ENCODE measurements at places on chromosomes 4 and X.
A peak's percentile ranks its signal among the peaks of the same experiment; 100 is the strongest.

DNA sequence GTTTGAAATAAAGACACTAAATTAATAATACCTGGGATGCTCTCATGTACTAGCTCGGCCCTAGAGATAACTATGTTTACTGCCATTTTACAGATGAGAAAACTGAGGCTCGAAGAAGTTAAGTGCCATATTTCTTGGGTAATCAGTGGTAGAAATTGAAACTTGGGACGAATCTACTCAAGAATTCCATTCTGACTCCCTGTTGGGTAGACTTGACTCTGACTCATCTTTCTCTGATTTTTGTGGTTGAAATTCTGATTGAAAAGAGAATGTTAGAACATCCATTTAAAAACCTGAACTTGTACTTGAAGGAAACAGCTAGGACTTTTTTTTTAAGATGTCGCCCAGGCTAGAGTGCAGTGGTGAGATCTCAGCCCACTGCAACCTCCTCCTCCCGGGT, 50.1 kb upstream of the NSUN7 start:
- no peak for DNase-seq

- DNase-seq: no peak
Observed at GRCh38 chr4:39933671-39934590, 43.8 kb downstream of the PDS5A start.

GRCh38 chrX:12917753-12918152, 11.3 kb downstream of the TLR8 start:
- no peak for DNase-seq

GRCh38 chr4:66911880-66912279, 633.4 kb downstream of the CENPC start:
- no peak for DNase-seq

- DNase-seq: no peak
Observed at GRCh38 chr4:5629542-5629941, 78.8 kb downstream of the EVC2 start.

DNA sequence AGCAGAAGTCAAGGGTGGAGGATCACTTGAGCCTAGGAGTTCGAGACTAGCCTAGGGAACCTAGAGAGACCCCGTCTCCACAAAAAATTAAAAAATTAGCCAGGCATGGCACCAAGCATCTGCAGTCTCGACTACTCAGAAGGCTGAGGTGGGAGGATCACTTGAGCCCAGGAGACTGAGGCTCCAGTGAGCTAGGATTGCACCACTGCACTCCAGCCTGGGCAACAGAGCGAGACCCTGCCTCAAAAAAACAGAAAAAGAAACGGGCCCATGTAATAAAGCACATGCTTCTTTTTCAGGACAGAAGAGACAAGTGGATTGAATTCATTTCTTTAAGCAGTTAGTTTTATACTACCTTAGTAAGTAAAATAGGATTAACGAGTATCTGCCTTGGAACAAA, 42.0 kb downstream of the ELOVL6 start:
- DNase-seq: no peak

GRCh38 chr4:168856312-168856711, 153.7 kb downstream of the CBR4 start:
- DNase-seq: no peak

DNA sequence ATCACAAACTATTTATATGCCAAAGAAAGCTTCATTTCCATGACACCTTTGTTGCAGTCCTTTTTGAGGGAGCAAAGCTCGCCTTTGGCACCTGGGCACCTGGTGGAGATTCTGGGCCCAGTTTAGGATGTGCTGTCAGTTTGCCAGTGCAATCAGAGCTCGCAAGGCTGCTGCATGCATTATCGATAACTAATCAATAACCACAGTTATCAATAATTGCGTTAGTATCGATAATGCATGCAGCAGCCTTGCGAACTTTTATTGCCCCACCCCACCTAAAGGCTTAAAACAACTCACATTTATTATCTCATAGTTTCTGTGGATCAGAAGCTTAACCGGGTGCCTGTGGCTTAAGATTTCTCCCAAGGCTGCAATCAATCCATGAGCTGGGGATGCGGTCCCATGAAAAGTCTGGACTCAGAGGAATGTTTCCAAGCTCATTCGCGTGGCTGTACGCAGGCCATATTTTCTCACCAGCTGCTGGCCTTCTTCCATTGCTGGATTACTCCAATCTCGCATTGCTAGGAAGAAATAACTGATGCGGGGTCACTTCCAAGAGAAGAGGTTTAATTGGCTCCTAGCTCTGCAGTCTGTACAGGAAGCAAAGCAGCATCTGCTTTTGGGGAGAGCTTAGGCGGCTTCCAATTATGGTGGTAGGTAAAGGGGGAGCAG, 6.2 kb upstream of the AFAP1 start:
- DNase-seq: no peak

- no peak for DNase-seq
Observed at GRCh38 chr4:48908687-48909086, 2.1 kb upstream of the OCIAD2 start.

GRCh38 chr4:3403348-3403906, 38.3 kb upstream of the HGFAC start:
- DNase-seq: no peak

- no peak for DNase-seq
Observed at GRCh38 chr4:30671926-30672448, 48.2 kb upstream of the PCDH7 start.

GRCh38 chr4:70938086-70938485, 35.9 kb downstream of the MOB1B start:
- DNase-seq: no peak

GRCh38 chr4:113468165-113469022, 293.1 kb downstream of the CAMK2D start:
- no peak for DNase-seq

DNA sequence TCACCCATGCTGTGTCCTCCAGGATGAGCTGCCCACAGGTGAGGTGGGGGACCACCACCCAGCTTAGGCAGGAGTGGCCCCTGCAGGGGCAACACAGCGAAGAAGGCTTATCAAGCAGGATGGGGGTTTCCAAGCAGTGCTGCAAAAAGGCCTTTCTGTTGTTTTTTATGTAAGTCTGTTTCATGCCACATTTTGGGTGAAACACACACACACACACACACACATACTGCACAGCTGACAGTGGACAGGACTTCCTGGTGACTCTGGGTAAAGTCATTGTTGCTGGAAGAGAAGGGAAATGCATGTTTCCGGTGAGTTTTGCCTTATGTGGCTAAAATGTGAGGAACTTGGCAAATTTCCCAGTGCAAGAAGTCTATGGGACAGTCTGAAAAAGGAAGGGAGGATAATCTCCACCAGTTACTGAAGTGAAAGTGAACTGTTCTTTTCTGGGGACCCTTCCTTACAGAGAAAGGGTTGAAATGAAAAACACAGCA, 119.2 kb downstream of the IRF2 start:
- DNase-seq: no peak

DNA sequence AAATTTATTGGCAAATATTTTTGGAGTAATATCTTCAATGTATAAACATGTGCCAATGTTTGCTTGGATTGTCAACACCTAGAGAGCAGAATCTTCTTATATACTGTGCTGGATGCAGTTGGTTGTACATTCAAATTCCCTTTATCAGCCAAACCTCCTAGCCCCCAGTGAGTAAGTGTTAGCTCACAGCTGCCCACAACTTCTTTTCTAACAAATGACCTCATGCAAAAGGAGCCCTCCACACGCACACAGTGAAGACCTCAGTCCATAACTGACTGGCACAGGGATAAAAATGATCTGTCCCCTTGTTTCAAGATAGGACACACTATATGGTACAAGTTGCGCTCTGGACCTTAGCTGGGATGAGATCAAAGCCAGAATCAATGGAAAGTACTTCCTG, 458.0 kb upstream of the NWD2 start:
- no peak for DNase-seq

DNA sequence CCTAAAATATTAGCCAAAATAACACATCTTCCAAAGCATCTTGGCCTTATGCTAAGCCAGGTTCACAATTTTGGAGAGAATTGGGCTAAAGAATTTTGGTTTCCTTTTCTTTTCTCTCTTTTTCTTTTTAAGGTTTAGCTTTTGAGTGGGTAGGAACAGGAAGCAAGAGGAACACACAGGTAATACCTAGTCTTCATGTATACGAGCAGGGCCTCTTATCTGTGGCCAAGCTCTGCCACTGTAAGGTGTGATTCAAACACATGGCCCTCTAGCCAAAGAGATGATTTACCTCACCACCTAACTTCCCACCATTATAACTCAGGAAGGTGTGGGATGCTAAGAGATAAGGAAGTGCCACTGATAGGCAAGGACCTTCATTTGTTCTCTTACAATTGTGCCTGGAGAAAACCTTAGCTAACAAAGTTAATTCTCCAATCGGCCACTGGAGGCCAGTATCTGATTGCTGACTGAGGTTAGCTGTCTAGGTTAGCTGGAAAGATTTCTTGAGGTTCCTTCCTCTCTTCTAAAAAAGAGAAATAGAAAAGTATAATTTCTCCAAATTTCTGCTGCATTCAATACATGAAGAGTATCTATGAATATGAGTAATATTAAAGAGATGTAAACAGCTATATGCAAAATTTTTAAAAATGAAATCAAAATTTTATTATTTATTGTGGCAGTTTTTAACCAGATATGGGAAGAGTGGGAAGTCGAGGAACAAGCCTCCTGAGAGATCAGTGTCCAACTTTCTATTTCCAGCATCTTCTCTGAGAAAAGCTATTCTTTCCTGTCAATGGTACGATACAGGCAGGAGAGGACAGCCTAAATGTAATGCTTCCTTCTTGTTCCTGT, 30.1 kb upstream of the BBS7 start:
- peak; percentile 16 for DNase-seq

GRCh38 chr4:54842656-54843055, 184.9 kb downstream of the KIT start:
- no peak for DNase-seq

- no peak for DNase-seq
Observed at GRCh38 chr4:165355900-165356300, 22.9 kb upstream of the CPE start.

DNA sequence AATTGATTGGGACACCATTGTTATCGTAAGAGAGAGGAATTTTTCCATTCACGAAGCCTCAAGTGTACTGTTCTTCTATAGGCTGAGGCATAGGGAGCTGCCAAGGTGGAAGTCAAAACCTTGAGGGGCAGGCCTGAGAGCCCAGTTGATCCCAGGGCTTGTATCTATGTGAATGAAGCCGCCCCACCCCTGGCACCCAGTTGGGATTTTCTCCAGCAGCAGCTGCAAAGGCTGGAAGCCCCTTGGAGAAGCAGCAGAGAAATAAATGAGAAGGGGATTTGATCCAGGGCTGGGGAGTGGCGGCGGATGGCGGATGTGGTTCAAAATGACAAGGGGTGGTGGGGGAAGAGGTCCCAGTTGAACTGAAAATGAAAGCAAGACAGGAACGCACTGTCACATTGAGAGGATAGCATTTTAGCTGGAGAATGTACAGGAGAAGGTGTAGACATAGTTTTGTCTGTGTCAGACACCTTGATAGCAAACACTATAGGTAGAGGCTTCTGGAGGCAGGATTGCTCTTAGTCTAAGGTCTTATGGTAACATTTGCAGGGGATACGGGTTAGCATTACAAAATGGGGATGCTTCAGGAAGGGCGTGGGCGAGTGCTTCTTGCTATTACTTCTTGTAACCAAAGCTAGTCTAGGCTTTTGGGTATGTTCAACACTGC, 32.6 kb downstream of the DOCK11 start:
- DNase-seq: peak; percentile 11

DNA sequence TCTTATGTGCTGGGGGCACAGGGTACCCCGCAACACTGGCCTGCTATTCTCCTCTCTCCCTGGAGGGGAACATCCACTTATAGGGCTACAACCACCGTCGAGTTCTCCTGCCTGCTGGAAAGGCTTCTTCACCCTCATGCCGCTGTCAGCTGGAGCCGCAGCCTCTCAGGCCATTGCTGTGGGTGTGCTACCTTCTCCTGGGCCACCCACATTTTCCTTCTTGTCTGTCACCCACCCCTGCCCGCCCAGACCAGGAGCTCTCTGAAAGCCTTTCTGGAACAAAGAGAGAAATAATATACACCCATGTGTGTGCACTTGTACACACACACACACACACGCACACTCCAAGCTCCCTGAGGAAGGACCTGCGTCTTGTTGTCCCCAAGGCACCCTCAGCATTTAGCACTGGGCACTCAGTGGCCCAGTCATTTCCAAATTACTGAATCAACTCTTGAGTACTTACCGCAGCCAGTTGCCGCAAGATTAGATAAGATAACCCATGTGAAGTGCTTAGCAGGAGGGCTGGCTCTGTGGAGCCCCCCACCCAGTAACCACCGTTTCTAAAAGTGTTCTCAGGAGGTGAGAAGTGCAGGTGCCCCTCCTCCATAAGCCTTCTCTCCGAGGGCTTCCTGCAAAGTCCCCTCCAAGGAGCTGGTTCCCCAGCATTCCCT, 50.2 kb downstream of the CPZ start:
- no peak for DNase-seq

DNA sequence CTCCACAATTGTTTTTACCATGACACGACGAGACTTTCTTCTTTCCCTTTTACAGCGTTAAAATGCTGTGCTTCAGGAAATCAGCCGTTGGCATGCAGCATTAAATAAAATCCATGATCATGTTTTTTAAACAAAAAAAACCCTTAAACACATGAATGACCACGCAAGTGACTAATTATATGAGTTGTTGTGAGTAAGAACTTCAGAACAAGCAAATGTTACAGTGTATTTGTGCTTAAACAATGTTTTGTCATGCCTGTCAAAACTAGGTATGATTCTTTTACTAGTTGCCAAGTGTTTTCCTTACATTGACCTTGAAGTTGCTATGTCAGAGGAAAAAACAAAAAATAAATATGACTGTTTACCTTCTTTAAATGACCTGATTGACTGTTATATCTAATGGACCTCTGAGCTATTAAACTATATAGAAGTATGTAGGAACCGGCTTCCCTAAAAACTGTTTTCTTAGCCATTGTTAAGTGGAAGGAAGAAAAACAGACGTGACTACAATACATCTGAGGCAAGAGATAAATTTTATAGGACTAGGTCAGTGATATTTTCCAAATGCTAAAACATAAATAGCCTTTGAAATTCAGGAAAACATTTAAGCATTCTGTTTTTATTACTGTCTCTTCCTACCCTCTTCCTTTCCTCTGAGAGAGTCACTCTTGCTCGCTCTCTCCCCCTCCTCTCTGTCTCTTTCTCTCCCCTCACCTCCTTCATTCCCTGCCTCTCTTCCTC, 197.1 kb downstream of the PALLD start:
- DNase-seq: no peak

DNA sequence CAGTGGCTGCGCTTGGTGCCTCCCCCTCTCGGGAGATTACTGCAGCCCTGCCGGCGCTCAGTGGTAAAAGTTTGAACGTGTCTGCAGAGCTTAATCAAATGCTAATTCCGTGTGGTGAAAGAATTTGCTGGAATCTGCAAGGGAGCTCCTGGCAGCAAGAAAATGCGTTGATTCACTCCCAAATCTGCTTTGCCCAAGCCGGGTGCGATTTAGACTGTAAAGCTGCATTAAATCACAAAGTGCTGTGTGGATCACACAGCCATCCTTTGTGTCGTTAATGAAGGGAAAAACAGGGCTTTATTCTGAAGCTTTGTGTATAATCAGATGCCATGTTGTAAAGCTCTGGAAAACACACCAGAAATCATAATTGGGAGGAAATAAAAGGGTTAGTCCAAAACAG, 444.1 kb downstream of the BCOR start:
- DNase-seq: no peak

DNA sequence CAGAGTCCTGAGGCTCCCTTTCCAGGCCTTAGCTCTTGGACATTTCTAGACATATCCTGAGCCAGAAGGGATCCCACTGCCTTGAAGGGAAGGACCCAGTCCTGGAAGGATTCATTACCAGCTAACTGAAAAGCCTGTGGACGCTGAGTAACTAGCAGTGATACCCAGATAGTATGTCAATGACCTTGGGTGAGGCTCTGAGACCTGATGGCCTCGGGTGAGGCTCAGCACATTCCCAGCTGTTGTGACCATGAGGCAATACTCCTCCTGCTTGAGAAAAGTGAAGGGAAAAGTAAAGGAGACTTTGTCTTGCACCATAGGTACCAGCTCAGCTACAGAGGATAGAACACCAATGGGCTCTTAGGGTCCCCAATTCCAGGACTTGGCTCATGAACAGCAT, 268.1 kb downstream of the DKK2 start:
- DNase-seq: no peak

Measured in activated CD8-positive, alpha-beta memory T cell treated with anti-CD3 and anti-CD28 coated beads for 1 hour (primary cell).